ENCODE measurements at places on chromosomes 5 and 9.

GRCh38 chr5:125293726-125294125 lies 547.3 kb upstream of the ZNF608 start:
- no peak for DNase-seq

DNA sequence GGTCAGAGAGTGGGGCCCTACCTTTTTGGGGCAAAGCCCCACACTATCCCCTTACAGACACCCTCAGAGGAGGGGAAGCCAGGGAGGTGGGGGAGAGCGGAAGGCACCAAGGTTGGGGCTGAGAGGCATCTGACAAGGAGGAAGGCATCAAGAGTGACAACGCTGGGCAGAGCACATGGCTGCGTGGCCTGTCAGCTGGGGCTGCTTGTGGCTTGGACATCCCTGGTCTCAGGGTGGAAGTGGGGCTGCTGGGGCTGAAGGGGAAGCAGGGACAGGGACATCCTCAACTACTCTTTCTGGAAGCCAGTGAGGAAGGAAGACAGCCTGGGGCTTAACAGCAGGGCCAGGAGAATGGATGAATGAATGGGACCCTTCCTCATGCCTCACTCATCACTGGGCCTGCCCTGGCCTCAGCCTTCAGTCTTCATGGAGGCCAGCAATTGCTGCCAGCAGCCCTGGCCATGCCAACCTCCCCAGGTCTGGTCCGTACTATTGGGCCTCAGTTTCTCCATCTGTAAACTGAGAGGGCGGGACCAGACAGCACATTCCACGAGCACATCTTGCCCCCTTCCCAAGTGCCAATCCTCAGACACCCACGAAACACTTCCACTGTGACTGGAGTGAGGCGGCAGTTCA lies 993 bp upstream of the RALGDS start:
- no peak for DNase-seq

DNA sequence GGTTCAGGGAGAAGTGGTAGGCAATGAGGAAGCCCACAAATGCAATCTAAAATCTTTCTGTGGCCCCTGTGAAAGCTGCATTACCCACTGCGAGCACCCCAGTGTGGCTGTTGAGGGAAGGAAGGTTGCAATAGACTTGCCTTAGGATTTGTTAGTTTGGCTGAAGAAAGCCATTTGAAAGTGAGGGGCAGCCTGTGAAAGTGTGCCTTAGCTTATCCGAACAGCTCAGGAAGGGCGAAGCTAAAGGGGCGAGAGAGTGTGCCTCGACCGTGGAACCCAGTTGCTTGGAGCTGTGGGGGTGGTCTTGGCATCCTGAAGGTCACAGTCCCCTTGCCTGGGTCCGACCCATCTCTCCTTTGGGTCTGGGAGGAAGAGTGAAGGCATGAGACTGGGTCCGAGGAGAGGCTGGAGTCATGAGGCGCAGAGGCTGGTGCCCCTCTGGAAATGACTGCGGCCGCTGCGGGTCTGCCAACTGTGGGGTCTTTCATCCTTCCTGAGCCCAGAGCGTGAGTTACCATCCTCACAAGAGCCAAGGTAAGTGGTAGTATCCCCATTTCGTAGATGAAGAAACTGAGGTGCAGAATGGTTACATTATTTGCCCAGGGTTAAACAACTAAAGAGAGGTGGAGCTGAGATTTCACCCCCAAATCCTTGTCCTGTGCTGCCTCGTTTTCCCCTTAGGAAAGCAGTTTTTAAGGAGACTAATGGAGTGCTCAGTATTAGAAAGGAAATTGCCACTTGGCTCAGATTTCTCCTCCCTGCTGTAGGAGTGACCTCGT lies 24.4 kb downstream of the SLC25A25 start:
- DNase-seq, result no peak

DNA sequence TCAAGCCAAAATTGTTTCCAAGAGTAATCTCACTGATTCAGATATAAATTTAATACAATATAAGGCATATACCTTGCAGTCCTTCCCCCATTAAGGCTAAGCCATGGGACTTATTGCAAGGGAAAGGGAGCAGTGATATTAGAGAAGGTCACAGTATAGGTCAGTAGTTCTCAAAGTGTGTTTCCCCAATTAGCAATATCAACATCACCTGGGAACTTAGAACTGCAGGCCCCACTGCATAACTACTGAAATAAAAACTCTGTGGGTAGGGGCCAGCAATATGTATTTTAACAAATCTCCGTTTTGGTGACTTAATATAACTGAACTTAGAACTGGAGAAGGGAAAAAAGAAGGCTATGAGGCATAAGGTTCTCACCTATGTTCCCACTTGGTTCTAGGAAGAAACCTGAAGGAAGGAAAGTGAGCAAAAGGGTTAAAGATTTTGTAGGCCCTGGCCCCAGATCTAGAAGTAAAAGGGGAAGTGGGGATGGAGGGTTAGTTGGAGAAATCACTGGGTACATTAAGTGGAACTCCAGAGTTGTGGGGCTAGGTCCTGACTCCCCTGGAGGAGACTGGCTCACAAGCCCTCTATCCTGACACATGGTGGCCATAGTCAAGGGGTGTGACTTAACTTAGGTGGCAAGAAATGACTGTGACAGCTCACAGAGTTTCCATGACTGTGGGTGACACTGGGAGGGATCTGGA lies 40.7 kb downstream of the WDR36 start:
- no peak for DNase-seq

- peak; percentile 17 for DNase-seq
Measured at GRCh38 chr5:7261049-7261448, 134.9 kb upstream of the ADCY2 start.

DNA sequence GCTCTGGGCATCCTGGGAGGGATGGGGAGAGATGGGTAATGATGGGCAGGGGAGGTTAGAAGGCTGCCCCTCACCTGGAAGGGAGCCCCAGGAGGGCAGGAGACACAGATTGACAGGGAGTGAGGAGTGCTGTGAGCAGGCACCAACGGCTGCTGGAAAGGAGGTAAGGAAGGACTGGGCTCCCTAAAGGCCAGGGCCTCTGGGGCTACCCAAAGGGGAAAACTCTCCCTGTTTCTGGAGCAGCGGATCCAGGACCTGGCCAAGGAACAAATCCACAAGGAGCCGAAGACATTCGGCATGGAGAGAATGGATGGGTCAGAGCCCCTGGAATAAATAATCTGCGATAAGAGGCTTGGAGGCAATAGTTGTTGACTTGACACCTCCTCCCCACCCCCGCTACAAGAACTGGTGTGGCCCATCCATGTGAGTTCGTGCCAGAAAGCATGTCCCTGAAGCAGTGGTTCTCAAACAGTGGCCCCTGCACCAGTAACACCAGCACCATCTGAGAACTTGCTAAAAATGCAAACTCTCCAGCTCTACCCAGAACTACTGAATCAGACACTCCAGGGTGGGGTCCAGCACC lies 208.3 kb downstream of the GABBR2 start:
- DNase-seq, result no peak

- no peak for DNase-seq
Measured at GRCh38 chr9:104758974-104759373, 5.0 kb upstream of the NIPSNAP3B start.

GRCh38 chr5:97019435-97020117 lies 83.7 kb downstream of the LNPEP start:
- DNase-seq, result peak; percentile 45

DNA sequence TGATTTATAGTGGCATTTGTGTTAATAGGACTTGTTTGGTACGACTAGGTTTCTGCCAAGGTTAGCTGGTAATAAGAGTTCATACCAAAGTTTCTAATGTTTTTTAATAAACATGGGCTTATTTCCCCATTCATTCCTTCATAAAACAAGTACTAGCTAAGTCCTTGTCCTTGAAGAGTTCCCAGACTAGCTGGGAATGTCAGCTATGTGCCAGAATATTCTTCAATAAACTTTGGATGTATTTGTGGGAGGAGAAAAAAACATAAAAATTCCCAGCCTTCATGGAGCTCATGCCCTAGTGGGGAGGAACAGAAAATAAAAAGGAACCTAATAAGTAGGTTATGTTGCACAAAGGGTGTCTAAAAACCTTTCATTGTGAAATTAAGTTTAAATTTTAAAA lies 176.9 kb downstream of the DENND1A start:
- DNase-seq, result peak; percentile 31

DNA sequence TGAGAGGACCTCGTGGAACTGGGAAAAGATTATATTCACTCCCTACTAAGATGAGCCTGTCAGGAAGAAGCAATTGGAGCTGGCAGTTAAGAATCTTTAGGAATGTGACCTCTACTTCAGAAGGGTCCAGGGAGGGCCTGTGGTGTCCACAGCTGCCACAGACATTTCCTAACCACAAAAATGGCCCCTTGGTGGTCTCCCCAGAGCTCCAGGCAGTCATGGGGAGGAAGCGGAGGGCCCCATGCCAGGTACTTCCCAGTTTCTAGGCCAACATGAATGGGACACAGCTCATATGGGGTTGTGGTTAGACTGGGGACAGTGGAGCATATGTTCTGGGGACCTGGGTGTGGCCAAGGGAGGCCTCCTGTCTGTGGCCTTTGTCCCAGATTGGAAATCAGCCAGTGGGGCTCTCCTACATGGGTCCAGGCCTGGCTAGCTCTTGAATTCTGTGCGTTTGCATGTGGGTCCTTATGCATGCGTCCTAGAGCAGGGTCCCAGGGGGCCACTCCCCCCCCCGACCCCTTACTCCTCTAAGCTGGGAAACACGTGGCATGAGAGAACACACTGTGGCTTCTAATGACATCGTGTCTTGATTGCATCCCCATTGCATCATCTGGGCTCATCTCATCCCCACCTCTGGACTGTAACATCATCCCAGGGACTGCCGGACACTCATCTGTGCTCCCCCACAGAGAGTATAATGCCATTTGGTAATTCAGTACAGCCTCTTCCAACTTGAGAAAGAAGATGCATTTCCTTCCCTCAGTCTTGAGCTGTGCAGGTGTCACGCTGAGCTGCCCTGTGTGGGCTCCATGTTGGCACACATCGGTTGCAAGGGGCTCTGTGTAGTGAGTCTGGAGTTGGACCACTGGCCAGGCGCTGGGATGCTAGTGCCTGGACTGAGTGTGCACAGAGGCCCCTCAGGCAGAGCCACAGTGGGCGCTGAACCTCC lies 31.3 kb downstream of the IRF1 start:
- DNase-seq, result no peak

DNA sequence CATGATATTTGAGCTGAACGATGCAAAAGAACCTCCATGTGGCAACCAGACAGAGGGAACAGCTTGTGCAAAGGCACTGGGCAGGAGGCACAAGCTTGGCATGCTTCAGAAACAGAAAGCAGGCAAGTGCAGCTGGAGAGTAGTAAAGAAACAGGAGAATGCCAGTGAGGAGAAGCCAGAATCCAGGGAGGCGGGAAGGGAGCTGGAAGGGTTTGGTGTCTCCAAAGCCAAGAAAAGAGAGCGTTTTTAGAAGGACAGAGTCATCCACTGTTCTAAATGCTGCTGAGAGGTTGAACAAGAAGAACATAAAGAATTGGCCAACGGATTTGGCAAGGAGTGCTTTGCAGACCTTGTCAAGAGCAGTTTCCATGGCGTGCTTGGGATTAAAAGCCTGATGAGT lies 124.7 kb downstream of the TLE1 start:
- no peak for DNase-seq

DNA sequence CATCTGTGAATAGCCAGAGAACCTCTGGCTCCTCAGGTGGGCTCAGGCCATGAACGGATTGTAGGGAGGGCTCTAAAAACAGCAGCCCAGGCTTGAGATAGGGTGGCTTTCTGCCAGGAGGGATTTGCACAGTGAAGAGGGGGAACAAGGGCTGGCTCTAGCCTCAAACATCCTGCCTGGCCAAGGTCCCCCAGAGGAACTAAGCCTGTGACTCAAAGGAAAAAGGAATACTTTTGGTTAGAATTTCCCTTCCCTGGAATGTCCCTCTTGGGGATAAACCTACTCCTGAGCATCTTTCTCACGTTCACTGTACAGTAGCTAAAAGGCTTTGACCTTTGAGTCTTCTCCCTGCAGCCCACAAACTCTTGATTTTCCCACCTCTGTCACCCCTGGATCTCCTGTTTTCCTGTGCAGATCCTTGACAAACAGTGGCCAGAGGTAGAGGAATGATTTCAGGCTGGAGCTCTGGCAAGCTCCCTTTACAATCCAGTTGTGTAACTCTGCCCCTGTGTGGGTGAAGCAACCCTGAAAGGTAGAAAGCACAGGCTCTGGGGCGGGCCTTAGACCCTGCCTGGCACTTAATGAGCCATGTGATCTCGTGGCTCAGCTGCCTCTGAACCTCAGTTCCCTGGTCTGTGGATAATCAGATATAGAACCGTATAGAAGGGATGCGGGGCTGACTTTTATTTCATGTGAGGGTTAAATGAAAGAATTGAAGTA lies 17.4 kb downstream of the SEC61B start:
- DNase-seq, result no peak

DNA sequence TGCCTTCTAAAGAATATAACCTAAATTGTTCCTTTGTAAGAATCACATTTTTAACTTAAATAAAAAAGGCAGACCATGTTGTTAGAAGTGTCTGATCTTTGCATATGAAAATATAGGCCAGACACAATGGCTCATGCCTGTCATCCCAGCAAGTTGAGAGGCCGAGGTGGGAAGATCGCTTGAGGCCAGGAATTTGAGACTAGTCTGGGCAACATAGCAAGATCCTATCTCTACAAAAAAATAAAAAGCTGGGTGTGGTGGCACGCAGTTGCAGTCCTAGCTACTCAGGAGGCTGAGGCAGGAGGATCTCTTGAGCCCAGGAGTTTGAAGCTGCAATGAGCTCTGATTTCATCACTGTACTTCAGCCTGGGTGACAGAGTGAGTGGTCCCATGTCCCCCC lies 37.3 kb downstream of the TRIO start:
- DNase-seq, result no peak

DNA sequence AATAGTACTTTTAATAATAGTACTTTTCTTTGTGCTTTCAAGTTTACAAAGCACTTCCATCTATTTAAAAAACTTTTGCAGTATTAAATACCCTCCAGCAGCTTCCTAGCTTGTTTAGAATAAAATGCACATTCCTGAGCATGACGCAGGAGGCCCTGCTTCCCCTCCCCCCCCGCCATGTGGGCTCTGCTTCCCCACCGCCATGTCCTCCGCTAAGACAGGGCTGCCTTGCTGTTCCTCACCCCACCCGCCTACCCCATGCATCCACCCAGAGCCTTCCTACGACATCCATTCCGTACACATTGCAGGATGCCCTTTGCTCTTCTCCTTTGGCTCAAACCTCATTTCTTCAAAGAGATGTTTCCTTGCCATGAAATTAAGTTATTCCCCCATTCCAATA lies 205.9 kb upstream of the MSX2 start:
- no peak for DNase-seq

GRCh38 chr5:6183391-6184390 lies 194.7 kb downstream of the MED10 start:
- DNase-seq, result no peak

DNA sequence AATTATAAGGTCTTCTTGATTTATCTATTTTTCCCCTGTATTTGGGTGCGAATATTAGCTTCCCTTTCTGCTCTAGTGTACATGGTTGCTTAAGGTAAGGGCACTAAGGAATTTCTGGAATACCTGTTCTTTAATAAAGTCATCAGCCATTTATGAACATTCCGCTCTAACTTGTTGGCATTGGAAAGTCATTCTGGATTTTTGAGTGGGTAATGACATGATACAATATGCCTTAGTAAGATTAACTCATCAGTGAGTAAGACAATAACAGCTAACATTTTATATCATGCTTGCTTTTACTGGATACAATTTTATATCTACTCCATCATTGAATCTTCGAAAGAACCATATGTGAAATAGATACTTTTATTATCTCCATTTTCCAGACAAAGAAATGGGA lies 196.1 kb downstream of the ARRDC3 start:
- no peak for DNase-seq
